Testis (tissue), 5 donors: ENCODE measurements at places on chromosomes 13 and 19. TPM values are rescaled to one million over a fixed set of nuclear protein-coding genes. Genes with fewer than 3 reads are reported as not detected.

The GRK1 gene
- polyA plus RNA-seq = 0.55 TPM

The TRIM13 gene
- polyA plus RNA-seq = 163 TPM

The CGB5 gene
- not detected for polyA plus RNA-seq

The SERPINE3 gene
- 0.70 TPM for polyA plus RNA-seq

GRCh38 chr13:101654883-101655282 lies 202.4 kb downstream of the ITGBL1 start:
- no peaks in the 10 kb centered on the region for H3K36me3 ChIP-seq
- no peak overlapping the region for H3K27ac ChIP-seq
- H3K4me1 ChIP-seq = no peaks in the 10 kb centered on the region
- no peak for DNase-seq
- no peaks in the 10 kb centered on the region for H3K27me3 ChIP-seq
- no peak overlapping the region for H3K4me3 ChIP-seq

DNA sequence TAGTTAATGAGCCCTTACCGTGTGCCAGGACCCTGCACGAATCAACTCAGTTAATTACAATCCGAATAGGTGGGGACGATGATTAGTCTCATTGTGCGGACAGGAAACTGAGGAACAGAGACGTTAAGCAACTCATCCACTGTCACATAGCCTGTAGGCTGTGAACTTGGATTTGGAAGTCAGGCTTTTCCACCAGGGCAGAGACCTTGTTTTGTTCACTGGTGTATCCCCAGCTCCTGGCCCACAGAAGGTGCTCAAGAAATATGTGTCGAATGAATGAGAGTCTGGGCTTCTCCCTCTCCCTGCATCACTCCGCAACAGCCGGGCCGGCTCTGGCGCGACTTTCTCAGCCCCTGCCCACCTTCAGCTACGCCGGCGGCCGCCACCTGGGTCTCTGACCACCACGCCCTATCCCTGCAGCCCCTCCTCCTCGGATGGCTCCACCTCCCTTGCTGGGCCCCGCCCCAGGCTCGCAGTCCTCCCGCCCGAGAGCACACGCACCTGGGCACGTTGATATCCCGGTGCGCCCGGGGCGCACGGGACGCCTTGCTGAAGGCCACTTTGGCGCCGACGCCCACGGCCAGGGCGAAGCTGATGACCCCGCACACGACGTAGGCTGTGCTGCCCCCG lies 1.3 kb downstream of the SHISA7 start:
- DNase-seq = no peak
- H3K4me3 ChIP-seq = no peak overlapping the region
- H3K27ac ChIP-seq = no peak overlapping the region
- no peaks in the 10 kb centered on the region for H3K27me3 ChIP-seq

- no peaks in the 10 kb centered on the region for H3K36me3 ChIP-seq
- H3K27ac ChIP-seq = no peak overlapping the region
- H3K27me3 ChIP-seq = no peaks in the 10 kb centered on the region
- H3K4me3 ChIP-seq = no peak overlapping the region
- no peak for DNase-seq
These were observed 611.4 kb downstream of the DACH1 start for GRCh38 chr13:71255633-71256032.

DNA sequence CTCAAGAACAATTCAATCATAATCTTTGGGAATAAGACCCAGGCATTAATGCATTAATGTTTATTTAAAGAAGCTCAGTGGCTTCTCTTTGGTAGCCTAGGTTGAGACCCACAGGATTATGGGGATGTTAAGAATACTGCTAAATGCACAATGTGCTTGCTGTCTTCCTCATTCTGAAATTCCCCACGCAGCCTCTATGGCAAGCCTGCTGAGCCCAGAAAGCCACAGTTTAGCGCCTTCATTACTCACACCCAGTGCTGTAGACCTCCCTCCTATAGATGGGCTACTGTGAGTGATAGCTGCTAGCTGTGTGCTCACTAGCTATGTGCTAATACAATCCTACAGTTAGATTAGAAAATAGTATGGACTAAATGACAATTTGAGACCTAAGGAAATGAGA lies 90.6 kb downstream of the TNFSF13B start:
- no peak for DNase-seq
- H3K36me3 ChIP-seq = no peaks in the 10 kb centered on the region
- H3K4me1 ChIP-seq = no peaks in the 10 kb centered on the region
- H3K27ac ChIP-seq = no peak overlapping the region

DNA sequence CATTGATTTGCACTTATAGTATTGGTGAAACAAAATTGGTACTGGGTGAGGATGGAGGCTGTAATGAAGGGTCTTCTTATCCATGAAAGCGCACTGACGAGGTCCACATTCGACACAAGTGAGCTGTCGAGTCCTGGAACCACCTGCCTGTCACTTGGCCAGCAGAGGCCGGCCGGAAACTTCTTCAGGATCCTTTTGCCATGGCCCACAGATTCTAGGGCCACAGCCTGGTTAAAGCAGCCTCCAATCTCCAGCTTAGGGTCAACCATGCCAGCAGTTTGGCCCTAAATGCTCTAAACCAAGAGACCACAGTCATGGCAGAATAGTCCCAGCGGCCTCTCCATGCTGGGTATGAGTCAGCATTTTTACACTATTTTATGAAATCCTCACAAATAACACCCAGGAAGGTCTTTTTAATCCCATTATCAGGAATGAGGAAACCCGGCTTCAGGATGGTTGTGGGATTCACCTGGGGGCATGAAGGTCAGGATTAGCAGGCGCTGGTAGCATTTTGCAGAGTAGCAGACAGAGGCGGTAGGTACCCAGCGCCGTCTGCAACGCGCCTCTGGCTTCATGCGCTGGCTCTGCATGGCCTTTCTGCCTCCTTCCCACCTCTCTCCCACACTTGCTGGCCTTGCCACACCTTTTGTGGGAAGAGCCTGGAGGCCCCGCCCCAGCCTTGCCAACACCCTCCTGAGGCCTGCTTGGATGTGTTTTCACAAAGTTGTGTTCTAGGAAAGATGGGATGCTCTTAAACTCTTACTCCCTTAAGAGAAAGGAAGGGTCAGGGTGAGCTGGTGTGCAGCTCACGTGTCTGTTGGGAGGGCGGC lies 15.2 kb downstream of the GAS6 start:
- no peaks in the 10 kb centered on the region for H3K27me3 ChIP-seq
- peak; percentile 56 for DNase-seq
- H3K36me3 ChIP-seq = no peaks in the 10 kb centered on the region
- no peak overlapping the region for H3K4me3 ChIP-seq
- peak overlapping the region; percentile 8 for H3K27ac ChIP-seq

- no peaks in the 10 kb centered on the region for H3K27me3 ChIP-seq
- H3K36me3 ChIP-seq = no peaks in the 10 kb centered on the region
- no peaks in the 10 kb centered on the region for H3K4me1 ChIP-seq
- DNase-seq = no peak
- no peak overlapping the region for H3K27ac ChIP-seq
These were observed 22.2 kb upstream of the PLPP2 start for GRCh38 chr19:313169-313987.
